Uterus (tissue), 4 donors: ENCODE measurements at places on chromosomes 6 and 20. TPM values are rescaled to one million over a fixed set of nuclear protein-coding genes. Genes with fewer than 3 reads are reported as not detected.

Gene CLIC5
- 5.1 TPM for total RNA-seq

- DNase-seq, result no peak
These were observed 111.1 kb downstream of the AGPAT4 start for GRCh38 chr6:161162722-161163121.

- no peak for DNase-seq
These were observed 78.9 kb downstream of the ANKRD60 start for GRCh38 chr20:58149437-58150091.

GRCh38 chr6:155364844-155365437 is 50.7 kb upstream of the TFB1M start:
- no peak for DNase-seq

DNA sequence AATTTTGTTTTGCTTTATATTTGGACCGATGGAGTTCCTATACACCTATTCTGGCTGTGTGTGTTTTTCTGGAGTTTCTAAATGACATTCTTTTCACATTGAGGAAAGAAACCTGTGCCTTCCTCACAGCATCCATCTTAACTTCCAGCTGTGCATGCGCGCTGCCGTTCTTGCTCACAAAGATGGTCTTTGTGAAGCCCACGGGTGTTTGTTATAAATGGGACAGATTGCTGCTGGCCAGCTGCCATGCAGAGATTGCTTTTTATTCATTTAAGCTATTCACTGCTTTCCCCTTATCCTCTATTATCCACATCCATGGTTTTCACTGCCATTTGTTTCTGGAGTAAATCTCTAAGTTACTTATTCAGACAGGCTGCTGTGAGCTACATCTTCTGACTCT is 54.2 kb downstream of the SYNDIG1 start:
- no peak for DNase-seq
